ENCODE measurements at places on chromosomes 1 and 21.

DNA sequence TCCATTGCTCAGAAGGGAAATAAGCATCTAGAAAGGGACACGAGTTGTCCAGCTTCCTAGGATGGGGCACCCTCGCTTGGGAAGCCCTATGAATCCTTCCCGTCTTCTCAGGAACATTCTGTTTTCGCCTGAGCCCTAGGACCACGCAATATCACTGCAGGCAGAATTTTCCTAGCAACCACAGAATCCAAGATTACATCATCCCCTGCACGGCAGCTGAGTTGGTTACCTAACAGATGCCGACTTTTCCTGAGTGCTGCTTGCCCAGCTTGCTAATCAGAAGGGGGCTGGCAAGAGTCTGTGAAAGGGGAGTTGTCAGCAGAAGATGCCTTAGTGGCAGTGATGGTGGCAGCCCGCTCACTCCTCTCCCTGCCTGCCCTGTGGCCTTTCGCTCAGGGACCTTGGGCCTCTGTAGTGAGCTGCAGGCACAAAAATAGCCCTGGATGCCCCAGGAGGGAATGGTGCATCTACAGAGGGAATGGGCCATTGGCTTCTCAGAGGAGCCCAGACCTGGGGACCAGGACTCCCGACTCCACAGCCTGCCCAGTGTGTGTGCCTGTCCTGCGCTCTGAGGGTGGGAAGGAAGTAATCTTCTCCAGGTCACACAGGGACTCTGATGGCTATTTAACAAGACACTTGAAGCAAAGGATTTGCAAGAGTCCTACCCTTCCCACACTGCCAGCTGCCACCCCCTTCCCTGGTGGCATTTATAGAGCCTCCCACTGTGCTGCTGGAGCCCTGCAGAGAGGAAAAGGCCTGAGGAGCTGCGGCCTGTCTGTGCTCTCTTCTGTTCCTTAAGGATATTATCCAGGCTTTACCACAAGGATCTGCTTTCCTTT lies 28.9 kb upstream of the CLSTN1 start:
- DNase-seq, result no peak

- no peak for DNase-seq
Measured at GRCh38 chr1:8545078-8545477, 227.2 kb downstream of the SLC45A1 start.

GRCh38 chr1:51621161-51621560 lies 4.3 kb downstream of the OSBPL9 start:
- DNase-seq, result no peak

DNA sequence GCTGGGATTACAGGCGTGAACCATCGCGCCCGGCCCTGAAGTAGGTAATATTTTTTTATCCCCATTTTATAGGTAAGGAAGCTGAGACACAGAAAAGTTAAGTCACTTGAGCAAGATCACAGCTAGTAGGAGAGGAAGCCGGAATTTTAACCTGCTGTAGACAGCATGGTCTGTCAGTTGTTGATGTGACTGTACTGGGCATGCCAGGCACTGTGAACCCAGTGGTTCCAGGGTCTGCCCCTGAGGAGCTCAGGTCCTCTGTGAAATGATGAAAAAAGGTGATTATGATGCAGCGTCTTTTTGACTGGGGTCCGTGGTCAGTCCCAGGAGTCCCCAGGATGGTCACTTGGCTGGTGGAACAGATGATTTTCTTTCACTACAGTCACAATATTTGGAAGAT lies 16.7 kb upstream of the FABP3 start:
- no peak for DNase-seq

DNA sequence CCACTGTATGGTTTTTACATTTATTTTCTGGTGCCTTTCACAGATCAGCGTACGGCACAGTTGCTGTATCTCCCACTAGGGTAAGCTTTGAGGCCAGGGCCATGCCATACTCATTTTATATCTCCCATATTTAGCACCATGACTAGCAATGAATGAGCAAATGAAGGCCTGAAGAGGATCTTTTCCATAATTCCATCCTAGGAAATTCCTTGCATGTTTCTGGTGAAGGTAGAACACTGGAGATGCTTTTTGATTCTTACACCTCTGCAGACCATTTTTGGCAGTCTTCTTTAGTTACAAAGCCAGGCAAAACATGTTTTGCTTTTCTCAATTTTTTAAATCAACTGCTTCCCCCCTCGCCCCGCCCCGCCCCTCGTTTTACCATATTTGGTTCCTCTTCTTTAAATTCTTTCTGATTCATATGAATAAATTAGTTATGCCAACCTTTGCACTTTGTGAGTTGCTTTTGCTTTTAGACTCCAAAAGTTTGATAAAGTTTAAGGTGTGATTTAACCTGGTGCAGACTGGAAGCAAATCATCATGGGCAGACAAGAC lies 78.9 kb upstream of the AK4 start:
- peak; percentile 54 for DNase-seq

GRCh38 chr1:34165422-34165921 lies 442 bp upstream of the CSMD2 start:
- DNase-seq, result no peak

- no peak for DNase-seq
Measured at GRCh38 chr1:33867684-33868083, 3.8 kb downstream of the HMGB4 start.

DNA sequence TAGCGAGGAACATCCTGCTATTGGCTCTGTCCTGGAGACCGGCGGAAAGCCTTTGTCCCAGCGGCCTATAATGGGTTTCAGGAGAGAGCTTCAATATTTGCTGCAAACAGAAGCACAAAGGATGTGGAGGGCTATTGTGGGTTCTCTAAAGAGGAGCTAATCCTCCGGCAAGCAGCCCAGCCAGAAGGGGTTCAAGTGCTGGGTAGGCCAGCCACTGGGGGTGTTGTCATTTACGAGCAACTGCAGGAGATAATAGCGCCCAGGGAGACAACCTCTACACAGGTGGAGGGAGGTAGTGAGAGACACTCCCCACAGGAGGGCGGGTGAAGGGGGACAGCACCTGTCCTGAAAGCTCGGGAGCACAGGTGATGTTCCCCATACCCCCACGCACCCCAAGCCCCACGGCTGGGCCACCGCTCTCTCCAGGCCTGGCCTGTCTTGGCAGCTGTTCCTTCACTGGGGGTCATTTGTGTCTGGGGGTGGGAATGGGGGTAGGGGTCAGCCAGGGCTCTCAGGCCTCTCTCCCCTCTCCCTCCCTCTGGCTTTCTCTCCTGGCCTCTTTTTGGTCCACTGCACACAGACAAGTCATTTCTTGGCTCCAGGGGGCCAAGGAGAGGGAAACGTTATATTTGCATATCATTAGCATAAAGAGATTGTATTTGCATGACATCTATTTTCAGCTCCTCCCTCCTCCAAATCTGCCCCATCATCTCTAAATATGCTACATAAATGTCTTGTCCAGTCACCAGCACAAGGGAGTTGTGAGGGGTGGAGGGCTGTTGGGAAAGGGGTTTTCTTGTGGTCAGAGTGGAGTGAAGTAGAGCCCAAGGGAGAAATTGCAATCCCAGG lies 22.0 kb upstream of the SLC26A9 start:
- no peak for DNase-seq

GRCh38 chr1:172745014-172745413 lies 86.1 kb downstream of the FASLG start:
- DNase-seq, result no peak

GRCh38 chr1:221729771-221730330 lies 12.0 kb downstream of the DUSP10 start:
- DNase-seq, result no peak

DNA sequence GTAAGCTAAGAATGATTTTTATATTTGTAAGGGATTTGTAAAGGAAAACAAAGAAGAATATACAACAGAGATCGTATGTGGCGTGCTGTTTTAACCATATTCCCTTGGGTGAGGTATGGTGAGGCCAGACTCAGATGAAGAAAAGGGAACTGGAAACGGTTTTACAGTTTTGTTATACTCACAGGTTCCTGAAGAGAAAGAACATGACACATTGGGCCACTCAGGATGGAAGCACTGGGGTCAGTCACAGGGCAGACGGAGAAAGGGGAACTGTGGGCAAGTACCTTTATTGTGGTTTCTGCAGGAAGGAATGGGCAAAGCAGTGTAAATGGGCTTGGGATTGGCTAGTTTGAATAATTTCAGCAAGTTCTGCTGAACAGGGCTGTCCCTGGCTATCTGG lies 177.4 kb downstream of the LBR start:
- DNase-seq, result no peak

GRCh38 chr1:60052601-60053000 lies 21.0 kb downstream of the C1orf87 start:
- DNase-seq, result no peak

DNA sequence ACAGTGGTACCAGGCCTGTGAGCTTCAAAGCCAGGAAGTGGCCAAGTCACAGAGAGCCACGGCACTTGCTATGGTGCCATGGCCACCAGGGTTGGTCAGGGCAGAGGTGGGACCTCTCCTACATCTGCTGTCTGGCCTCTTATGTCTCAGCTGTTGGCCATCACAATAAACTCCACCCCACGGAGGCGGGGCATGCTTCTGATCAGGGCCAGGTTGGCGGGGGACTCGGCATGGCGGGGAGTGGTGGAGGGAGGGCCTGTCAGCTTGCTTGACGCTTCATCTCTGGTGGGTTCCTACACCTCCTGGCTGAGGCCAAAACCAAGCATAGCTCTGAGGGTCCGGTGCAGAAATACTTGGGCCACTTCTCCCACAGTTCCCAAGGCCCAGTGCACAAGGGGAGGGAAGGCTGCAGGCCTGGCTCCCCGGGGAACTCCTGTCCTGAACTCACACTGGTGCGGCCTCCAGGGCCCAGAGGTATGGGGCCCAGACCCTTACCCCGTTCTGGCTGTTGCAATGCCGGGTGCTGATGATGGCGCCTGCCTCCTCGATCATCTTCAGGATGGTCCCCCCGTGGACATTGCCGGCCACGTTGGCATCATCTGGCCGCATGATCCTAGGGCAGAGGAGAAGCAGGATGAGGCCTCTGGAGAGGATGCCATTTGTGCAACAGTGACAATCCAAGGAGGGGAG lies 44.2 kb downstream of the ACOT7 start:
- DNase-seq, result no peak

GRCh38 chr1:30400507-30400906 lies 322.9 kb downstream of the MATN1 start:
- DNase-seq, result no peak

DNA sequence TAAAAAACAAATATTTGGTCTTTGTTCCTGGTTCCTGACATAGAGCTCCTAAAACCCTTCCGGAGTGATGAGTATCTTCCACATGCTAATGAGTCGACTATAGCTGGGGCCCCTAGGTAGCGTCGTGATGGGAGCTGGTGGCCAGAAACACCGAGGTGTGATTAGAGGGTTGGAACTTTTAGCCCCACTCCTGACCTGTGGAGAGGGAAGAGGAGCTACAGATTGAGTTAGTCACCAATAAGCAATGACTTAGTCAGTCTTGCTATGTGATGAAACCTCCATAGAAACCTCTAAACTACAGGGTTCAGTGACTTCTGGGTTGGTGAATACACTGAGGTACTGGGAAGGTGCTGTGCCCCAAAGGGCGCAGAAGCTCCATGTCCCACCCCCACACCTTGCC lies 30.1 kb upstream of the PLD5 start:
- DNase-seq, result no peak

- no peak for DNase-seq
Measured at GRCh38 chr1:44542420-44543063, 131.7 kb downstream of the TMEM53 start.

DNA sequence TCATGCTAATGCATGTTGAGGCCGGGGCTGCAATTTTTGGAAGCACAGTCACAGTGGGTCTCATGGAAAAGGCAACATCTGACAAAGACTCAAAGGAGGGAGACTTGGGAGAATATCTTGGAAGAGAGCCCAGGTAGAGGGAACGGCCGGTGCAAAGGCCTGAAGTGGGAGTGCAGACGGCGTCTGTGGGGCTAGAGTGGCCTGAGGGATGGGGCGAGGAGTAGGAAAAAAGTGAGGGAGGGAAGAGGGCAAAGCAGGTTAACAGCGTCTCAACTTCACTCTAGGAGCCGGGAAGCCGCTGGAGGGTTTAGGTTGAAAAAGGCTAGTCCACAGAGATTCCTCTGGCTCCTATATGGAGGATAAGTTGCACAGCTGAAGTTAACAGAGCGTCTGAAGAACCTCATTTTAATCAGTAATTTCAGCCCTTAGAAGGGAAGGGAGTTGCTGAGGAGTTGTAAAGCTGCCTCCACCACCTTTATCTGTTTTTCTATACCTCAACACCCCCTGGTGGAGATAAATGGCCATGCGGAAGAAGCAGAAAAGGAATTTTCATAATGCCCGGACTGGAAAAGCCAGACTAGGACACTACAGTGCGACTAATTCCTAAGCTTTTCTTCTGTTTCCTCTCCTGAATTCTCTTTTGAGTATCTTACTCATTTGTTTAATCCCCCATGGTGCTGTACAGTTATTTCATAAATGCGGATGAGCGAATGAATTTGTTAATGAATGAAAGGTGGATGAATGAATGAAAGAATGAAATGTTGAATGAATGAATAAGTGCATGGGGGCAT lies 78.7 kb upstream of the ZNF281 start:
- DNase-seq, result peak; percentile 29

DNA sequence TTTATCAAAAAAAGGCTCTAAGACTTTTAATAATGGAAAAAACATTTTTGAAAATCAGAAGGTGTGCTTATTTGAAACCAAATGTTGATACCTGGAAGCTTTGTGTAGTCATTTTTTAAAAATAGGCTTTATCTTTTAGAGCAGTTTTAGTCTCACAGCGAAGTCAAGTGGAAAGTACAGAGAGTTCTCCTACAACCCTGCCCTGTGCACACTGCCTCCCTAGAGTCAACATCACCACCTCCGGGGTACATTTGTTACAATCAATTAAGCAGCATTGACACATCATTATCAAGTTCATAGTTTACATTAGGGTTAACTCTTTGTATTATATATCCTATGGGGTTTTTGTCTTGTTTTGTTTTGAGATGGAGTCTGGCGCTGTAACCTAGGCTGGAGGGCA lies 10.7 kb upstream of the ERO1B start:
- no peak for DNase-seq

DNA sequence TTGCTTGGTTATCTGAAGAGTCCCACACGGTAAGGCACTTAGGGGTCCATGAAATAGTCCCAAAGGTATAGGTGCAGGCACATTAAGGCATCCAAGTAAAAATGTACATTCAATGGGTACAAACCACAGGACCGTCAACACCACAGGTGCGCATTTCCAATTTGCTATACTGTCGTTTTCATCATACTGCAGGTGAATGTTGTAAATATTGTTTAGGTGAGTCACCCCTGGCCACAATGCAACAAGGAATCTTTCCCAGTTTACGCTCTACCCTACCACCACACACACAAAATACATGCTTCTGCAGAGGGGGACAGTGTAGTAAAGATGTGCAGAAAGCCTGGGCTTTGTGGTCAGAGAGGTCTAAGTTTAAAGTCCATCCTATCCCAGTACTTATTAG lies 13.7 kb downstream of the CADM3 start:
- no peak for DNase-seq

DNA sequence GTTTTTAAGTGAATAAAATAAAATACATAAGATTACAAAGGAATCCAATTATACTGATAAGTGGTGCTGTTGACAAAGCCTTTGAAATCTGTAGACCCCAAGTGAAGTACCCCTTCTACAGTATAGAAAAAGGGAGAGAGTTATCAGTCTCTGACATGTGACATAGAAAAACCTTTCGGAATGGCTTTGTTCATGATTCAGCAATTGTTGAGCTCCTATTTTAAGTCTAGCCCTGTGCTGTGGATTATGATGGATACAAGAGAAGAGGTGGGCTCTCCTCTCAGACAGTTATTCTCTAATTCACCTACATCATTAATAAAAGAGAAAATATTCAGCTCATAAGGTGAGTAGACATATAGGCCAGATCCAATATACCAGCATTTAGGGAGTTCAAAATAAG lies 53.3 kb upstream of the ITPKB start:
- no peak for DNase-seq
